Cerebellar cortex (tissue), 1 donor: ENCODE measurements at places on chromosomes 2 and 18.

DNA sequence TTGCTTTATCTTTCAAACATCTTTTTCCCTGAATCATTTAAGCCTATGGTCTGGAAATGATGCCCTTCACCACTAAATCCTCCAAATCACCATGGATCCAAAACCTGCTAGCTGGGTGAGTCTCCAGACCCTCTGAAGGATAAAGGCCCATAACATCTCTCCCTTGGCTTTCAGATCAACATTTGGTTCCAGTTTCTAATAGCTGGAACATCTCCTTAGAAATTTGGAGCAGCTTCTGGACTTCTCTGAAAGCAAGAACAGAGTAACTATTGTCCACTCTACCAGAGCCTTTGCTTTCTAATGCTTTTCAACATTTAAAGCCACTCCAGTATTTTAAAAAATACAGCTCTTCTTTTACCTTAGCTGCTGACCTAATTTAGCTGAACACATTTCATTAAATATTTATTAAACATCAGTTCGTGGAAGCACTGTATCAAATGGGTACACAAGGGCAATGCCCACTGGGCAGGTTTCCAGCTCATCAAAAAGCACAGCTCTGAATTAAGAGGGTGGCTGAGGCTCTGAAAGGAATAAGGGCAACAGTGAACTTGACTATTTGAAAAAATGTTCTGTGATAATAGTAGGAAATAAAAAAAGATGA is 75.3 kb downstream of the GALNT3 start:
- peak; percentile 21 for DNase-seq

DNA sequence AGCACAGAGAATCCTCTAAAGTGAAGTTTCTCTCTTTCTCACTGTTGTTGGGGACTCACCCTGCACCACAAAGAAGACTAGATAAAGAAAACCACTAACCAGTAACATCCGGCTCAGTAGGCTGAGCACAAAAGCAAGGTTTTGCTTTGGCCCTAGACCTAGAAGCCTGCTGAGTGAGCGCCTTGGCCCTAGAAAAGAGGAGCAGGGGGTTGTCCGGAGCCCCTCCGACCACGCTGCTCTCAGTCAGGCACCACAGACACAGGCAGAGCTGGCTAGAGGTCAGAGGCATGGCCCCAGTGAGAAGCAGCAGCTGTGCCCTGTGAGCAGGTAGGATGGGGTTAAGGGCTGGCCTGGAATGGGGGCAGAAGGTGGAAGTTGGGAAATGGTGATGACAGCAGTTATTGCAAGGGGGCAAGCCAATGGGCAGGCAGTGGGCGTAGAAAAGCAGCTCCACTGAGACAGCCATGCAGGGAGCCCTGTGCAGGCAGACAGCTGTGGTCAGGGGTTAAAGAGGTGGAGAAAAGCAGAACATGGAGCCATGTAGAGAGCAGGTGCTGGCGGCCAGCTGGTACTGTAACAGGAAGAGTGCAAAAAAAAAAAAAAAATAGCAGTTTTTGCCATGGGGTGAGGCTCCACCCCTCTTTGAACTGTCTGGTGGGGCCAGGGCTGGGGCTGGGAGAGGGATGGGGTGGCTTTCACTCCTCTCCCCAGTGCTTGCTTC is 36.9 kb upstream of the SLC14A1 start:
- DNase-seq, result no peak

GRCh38 chr2:208595386-208596275 is 189.0 kb downstream of the PTH2R start:
- DNase-seq, result no peak

DNA sequence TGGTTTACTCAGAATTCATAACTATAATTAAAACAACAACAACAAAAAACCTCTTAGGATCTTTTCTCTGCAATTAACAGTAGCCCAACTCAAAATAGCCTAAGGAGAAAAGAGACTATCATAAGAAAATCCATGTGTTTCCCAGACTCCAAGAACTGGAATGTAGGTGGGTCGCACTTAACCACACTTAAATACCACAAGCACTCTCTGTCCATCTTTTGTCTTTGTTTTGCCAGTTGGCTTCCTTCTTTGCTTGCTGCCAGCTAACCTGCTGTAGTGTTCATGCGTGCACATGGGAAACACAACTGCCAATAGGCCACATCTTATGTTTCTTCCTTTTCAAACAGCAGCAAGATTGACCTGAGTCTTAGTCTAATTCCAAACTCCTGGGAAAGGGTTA is 24.1 kb upstream of the ACVR1 start:
- DNase-seq, result no peak

DNA sequence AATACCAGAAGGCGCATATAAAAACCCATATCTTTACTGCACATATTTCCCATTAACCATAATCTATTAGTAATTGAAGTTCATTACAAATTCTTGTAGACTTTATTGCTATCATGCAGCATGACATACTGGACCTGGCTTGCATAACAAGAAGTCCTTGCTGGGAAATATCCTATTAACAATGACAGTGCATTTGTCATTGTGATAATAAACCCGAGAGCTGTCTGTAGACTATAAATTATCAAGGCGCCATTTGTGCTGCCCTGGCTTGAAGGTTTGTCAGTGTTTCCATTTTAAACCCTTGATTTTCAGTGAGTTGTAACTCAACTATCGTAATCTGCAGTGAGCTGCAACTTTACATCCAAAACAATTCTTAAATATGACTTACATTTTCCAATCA is 59.0 kb downstream of the HNMT start:
- no peak for DNase-seq

- DNase-seq, result no peak
These were observed 255.0 kb downstream of the CAMKMT start for GRCh38 chr2:44616667-44617155.

- DNase-seq, result no peak
These were observed 58.4 kb downstream of the PHLPP1 start for GRCh38 chr18:62773691-62774090.

- no peak for DNase-seq
These were observed 84.6 kb downstream of the MYL12B start for GRCh38 chr18:3346487-3346886.

DNA sequence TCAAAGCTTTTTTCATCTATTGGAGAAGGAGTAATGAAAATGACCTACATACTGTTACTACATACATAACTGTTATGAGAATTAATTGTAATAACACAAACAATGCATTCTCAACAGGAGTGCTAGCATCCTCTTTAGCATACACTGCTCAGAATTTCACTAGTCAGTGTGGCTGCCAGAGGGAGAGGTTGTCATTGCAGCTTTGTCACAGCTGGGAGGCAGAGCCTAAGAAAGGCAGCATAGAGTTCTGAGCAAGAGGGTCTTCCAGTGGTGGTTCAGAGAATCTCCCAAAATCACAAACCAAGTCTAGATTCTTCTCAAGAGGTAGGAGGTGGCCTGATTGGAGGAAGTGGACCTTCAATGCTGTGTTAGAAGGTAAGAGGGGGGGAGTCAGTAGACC is 286.7 kb upstream of the CYRIA start:
- DNase-seq, result no peak

DNA sequence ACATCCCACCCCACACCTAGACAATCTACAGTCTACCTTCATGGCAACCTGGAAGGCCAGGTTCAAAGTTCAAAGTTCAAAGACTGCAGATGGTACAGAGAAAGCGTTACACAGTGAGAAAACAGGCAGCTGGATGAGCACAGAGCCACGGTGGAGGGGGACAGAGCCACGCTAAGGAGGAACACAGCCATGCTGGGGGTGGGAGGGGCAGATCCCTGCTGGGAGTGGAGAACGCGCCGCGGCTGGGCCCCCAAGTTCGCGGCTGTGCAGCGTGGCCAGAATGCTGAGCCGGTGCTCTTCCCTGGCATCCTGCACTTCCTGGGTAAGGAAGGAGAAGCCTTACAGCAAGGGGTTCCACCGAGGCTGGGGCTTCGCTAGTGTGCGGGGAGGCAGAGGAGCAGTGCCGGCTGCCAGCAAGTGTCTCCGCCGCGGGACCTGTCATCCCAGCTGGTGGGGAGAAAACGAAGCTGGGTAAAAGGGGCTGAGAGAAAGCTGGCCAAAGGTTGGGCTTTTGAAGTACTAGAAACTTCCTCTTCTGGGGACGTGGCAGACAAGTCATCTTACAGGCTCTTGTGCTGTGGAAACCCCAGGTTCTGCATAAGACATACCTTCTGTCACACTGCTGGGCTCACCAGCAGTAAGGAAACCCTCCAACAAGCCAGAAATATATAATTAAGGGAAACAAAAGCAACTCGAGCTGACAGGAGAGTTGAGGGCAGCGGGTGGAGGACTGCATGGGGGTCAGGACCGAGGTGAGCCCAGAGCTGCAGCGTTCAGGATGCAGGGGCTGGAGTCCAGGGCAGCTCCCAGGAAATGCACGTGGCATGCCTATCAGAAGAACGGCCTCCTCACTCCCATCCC is 115.5 kb downstream of the HDAC4 start:
- DNase-seq, result no peak
